Stimulated activated memory B cell treated with anti-CD40 and anti-IgM and Interleukin-4, amounts not matched to agents 10 μg/mL and 1 μg/mL and 100 μg/mL, for 72 hours (primary cell): ENCODE measurements at places on chromosomes 7 and 10.

- ATAC-seq = no peak
Observed at GRCh38 chr7:5671046-5671445, 110.4 kb downstream of the RNF216 start.

DNA sequence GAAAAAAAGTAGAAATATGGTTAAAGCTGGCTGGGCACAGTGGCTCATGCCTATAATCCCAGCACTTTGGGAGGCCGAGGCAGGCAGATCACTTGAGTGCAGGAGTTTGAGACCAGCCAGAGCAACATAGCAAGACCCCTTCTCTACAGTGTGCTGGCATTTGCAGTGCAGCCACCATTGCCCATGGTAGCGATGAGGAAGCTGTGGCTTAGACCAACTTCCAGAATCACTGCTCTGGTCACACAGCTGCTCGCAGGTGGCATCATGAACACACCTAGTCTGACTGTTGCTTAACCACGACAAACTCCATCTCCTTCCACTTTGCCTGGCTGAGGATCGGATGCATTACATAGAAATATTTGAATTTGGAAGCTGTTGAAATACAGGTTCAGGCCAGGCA is 137.1 kb downstream of the CUX1 start:
- peak; percentile 71 for ATAC-seq

DNA sequence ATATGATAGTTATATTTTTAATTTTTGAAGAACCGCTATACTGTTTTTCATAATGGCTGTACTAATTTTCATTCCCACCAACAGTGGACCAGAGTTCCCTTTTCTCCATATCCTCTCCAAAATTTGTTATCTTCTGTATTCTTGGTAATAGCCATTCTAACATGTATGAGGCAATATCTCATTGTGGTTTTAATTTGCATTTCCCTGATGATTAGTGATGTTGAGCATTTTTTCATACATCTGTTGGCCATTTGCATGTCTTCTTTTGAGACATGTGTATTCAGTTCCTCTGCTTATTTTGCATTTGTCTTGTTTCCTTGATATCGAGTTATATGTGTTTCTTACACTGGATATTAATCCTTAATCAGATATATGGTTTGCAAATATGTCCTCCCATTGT is 770.8 kb upstream of the MBL2 start:
- ATAC-seq = no peak

GRCh38 chr7:126040114-126041045 is 1110.8 kb upstream of the POT1 start:
- ATAC-seq = peak; percentile 34

DNA sequence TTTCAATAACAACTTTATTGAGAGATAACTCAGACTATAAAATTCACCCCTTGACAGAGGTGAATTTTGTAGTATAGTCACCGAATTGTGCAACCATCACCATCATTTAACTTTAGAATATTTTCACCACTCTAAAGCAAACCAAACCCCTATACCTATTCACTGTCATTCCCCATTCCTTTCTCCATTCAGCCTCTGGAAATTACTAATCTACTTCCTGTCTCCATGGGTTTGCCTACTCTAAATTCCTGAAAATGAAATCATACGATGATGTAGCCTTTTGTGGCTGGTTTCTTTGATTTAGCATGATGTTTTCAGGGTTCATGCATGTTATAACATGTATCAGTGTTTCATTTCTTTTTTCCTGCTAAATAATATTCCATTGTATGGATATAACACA is 15.6 kb upstream of the LMTK2 start:
- no peak for ATAC-seq

- no peak for ATAC-seq
Observed at GRCh38 chr10:78904196-78904595, 164.6 kb upstream of the ZMIZ1 start.

GRCh38 chr7:30963842-30964241 is at the start of gene GHRHR:
Gene GHRHR (plus strand): TSS chr7:30963953. CDS start chr7:30964069, 116 bp downstream.
- ATAC-seq = no peak

DNA sequence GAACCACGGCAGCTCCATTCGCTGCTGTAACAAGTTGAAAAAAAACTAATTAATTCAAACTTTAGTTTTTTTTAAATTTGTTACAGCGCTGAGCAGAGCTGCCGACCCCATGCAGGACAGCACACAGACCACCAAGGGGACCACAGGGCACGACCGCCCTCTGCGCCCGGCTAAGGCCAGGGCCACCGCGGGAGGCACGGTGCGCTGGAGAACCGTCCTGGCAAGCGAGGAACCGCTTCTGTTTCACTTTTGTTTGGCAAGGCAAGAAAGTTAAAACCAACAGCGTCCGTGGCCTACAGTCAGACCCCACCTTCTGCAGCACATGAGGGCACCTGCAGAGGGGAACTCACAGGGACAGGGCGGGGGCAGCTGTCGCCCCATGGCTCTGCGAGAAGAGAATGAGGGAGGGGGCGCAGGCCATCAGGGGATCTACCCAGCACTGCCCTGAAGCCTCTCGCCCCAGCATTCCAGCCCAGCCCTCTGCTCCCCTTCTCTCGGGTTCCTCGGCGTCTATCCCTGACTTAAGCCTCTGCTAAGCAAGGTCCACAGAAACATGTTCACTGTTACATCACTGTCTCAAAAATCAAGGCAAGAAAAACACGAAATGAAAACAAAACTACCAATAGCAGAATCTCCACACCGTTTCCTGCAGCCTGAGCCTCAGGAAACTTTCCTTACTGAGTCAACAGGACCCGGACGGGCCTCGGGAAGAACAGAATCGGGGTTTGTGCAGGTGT is 204.4 kb downstream of the DIP2C start:
- peak; percentile 67 for ATAC-seq

DNA sequence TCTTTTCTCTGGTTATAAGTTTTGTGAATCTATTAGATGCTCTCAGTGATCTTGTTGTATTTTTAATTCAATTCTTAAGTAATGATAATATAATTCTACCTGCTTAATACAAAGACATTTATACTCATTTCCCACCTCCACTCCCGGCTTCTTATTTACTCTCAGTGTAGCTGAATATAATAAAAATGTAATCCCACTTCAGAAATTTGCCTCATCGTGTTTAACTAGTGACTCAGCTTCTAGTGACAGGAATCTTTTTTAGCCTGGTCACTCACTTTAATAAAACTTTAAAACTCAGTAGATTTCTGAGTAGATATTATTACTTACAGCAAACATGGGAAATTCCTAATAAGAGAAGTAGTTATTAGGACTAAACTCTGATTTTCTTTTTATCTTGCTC is 1506.2 kb upstream of the LRRTM3 start:
- ATAC-seq = no peak

GRCh38 chr10:76422769-76423168 is 991.3 kb downstream of the LRMDA start:
- ATAC-seq = no peak

- no peak for ATAC-seq
Observed at GRCh38 chr7:25260862-25261494, 32.7 kb upstream of the NPVF start.

- no peak for ATAC-seq
Observed at GRCh38 chr7:135659159-135659846, 3.0 kb upstream of the STMP1 start.

- ATAC-seq = no peak
Observed at GRCh38 chr7:32428546-32428945, 61.6 kb downstream of the LSM5 start.

DNA sequence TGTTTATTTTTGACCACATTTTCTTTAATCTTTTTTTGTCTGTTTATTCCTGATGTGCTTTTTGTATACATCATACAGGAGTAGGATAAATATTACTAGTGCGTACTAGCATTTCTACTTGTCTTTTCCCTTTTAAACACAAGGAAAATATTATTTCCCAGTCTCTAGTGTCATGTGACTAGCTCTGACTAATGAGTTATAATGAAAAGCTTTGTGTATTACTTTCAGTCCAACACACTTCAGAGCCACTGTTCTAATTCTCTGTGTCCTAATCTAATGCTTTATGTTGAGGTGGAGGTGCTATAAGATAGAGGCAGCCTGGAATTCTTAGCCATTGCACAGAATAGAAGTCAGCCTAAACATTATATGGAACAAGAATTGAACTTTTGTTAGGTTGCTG is 65.0 kb upstream of the RAB18 start:
- no peak for ATAC-seq

GRCh38 chr7:95596198-95597063 is at the start of gene PDK4:
Gene PDK4 (minus strand): TSS chr7:95596516. CDS start chr7:95596293, 223 bp downstream.
- ATAC-seq = peak; percentile 79

- ATAC-seq = no peak
Observed at GRCh38 chr7:136325578-136325977, 348.4 kb upstream of the MTPN start.

- no peak for ATAC-seq
Observed at GRCh38 chr7:41706228-41706930, 3.5 kb upstream of the INHBA start.

DNA sequence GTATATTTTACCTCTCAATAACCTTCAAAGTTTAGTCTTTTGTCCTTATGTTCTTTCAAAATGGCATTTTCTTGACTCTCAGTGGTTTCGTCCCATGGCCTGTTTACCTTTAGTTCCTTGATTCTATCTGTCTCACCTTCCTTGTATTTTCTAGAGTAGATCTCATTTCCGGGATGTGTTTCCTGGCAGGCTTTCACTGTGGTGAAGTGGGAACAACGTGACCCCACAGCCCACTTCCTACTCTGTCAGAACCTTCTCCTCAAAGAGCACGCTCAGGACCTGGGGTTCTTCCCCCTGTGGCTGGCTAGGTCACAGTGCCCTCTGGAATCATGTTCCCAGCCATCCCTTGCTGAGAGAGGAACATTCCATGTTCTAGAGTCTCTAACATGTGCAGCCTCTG is 129.9 kb upstream of the ZNF32 start:
- ATAC-seq = no peak
